ENCODE measurements at places on chromosomes 7 and 10.

DNA sequence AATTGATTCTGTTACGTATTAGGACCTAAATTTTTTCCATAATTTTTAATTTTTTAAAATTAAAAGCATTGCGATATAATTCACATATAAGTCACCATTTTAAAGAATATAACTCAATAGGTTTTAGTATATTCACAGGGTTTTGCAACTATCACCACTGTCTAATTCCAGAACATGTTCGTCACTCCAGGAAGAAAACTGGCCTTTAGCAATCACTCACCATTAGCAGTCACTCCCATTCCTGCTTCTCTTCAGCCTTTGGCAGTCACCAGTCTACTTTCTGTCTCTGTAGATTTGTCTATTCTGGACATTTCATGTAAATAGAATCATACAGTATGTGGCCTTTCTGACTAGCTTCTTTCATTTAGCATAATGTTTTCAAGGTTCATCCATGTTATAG, 176.5 kb downstream of the EXOC4 start:
- no peak for DNase-seq

GRCh38 chr10:97574374-97575126, 2.0 kb downstream of the ANKRD2 start:
- no peak for DNase-seq

DNA sequence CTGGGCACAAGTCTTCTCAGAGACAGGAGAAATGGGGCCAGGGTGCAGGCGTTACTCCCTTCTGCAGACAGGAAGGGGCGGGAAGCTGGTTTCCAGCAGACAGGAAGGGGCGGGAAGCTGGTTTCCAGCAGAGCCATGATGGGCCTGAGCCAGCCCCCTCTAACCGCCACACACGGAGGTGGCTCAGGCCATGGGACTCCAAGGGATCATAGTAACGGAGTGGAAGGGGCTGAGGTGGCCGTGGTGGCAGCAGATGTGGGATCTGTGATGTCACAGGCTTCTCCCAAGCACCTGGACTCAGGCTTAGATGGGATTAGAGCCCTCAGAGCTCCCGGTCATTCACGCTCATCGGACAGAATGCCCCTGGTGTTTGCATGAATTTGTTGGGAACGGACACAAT, 177.8 kb downstream of the USP6NL start:
- DNase-seq = no peak

- no peak for DNase-seq
Observed at GRCh38 chr7:75945297-75946168, 30.6 kb downstream of the POR start.

DNA sequence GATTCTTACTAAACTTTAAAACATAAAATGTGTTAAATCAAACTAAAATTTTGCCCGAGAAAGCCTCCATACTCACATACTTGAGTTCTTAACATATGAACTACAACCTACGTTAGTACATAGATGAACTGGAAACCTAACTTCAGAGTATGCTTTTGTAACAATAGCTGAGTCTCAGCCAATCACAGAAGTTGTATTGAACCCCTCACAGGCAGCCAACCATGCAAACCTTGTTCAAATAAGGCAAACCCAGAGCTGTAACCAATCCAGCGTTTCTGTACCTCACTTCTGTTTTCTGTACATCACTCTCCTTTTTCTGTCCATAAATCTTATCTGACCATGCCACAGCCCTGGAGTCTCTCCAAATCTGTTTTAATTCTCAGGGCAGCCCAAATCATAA, 157.3 kb upstream of the COL1A2 start:
- no peak for DNase-seq

DNA sequence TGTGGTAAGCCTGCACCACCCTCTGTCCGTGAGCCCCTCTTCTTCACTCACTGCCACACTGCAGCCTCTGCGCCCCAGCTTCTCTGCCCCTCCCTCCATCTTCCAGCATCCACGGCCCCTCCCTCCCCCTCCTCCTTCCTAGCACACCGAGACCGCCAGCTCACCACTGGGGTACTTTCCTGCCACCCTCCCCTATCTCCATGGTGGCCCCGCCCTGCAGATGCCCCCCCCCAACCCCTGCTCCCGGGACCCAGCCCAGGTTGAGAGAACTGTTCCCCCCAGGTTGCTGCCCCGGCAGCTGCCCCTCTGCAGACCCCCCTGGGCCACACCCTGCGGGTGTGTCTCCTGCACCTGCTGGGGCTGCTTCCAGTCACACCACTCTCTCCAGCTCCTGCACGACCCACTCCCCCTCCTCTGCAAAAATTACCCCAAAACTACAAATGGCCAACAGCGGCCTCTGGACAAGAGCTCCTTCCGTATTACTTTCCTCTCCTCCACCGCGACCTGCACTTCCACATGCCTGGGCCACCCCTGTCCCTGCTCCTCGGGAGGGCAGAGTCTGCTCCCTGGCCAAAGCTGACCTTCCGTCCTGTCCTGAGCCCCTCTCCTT, 209.2 kb upstream of the PPP2R2D start:
- DNase-seq = peak; percentile 23

- DNase-seq = no peak
Observed at GRCh38 chr10:125001313-125002046, 59.6 kb downstream of the ZRANB1 start.
